ENCODE measurements at places on chromosomes 1 and 21.

DNA sequence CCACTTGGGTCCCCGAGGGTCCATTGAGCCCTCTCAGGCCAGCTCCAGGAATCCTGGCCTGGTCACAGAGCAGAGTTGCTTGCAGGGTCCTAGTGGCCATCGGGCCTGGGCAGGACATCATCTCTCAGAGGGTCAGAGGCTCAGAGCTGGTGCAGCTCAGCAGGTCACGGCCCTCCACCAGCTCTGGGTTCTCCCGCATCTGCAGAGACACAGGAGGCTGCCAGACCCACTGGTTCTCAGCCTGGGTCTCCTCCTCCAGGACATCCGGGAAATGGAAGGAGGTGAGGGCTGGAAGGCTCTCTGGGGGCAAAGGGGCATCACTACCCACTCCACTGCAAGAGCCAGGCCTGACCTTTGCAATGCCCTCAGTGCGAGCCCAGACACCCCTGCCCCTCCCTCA lies 6.5 kb downstream of the TMEM54 start:
- DNase-seq: no peak

DNA sequence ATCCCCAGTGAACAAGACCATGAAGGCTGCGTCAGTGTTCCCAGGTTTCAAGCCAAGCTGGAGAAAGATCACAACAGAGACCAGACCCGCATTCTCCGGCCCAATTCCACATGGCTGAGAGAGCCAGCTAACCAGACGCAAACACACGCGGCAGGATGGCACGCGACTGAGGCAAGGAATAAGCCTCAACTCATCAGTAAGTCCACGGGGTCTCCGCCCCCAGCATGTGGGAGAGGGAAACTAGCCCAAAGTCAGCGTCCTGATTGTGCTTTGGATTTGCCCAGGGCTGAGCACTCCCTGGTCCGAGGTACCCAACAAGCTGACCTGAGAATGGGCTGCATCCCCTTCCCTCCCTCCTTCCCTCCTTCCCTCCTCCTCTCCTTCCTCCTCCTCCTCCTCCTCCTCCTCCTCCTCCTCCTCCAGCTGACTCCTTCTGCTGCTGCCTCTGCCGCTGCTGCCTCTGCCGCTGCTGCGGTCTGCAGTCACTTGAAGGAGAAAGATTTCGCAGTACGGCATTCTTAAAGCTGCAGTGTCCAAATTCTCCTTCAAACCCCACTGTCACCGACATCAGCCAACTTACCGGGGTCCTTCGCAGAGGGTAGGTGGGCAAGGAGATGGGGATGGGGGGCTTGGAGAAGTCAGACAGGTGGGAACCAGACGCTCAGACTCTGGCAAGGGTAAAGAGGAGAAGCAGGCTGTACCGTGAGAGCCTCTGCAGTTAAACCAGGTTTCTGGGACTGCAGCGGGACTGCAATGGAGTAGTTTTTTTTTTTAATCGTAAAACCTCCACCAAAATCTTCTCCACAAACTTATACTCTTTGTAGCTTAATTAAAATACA lies 33.0 kb upstream of the H6PD start:
- DNase-seq: peak; percentile 28

DNA sequence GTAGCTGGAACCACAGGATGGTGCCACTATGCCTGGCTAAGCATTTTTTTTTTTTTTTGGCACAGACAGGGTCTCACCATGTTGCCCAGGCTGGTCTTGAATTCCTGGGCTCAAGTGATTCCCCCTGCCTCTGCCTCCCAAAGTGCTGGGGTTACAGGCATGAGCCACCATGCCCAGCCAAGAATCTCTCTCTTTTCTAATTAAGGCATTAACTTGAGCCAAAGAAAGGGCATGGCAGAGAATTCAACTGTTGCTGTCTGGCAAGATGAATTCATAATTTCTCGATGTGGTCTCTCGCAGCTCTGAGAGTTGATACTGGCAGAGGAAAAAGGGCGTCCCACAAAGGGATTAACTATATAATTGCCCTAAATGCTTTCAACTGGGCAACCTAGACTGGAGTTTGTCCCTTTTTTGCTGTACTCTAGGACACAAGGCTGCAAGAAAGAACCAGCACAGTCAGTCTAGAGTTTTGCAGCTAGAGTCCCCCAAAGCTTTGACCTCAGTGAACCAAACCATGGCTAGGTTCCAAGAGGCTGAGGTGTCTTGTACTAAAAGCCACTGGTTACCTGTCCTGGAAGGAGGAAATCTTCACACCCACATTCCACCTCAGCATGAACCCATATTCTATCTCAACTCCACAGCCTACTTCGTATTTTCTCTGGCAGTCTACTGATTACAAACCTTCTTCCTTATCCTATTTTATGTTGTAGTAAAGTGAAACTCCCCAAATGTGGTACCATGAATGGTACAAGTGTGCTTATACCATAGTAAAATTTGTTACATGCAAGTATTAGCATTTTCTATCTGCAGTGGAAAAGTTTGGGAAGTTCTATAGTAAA lies 51.2 kb downstream of the OPTC start:
- DNase-seq: no peak

DNA sequence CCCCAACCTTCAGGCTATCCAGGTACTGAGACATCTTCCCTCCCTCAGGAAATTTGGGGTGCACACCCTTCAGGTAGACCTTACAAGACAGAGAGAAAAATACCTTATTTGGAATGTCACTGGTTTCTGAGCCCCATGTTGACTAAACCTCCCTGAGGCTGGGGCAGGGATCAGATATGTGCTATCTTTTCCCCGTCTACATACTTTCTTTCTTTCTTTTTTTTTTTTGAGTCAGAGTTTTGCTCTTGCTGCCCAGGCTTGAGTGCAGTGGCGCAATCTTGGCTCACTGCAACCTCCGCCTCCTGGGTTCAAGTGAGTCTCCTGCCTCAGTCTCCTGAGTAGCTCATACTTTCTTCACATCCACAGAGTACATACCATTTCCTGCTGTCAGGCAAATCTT lies 1.6 kb downstream of the CYB5R1 start:
- DNase-seq: no peak

GRCh38 chr1:229781453-229781852 lies 155.4 kb downstream of the URB2 start:
- DNase-seq: peak; percentile 35

DNA sequence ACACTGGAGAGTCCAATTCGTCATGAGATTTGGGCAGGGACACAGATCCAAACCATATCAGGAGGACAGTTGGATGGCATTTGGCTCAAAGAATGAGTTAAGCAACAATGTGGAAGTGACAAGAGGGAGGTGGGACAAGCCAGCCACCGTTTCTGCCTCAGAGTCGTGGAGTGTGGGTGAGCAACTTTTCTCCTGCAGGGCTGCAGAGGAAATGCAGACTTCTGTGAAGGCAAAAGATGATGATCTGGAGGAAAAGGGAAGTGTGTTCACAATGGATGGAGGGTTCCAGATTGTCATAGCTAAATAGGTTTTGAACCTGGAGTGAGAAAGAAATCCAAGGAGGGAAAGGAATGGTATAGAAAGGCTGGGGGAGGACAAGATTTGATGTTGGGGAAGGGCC lies 16.4 kb upstream of the KANK4 start:
- DNase-seq: no peak

GRCh38 chr1:226894826-226895225 lies 24.4 kb downstream of the PSEN2 start:
- no peak for DNase-seq

GRCh38 chr21:42194863-42195262 lies 24.1 kb upstream of the ABCG1 start:
- no peak for DNase-seq

GRCh38 chr21:44949161-44949778 lies 9.4 kb downstream of the SLX9 start:
- DNase-seq: no peak

- DNase-seq: no peak
Measured at GRCh38 chr1:10761503-10762152, 34.8 kb downstream of the CASZ1 start.

Measured in NCI-H1105 treated with DMSO at 0.1 percent for 48 hours (cell line).